EL (cell line): ENCODE measurements at places on chromosomes 12 and 14.

DNA sequence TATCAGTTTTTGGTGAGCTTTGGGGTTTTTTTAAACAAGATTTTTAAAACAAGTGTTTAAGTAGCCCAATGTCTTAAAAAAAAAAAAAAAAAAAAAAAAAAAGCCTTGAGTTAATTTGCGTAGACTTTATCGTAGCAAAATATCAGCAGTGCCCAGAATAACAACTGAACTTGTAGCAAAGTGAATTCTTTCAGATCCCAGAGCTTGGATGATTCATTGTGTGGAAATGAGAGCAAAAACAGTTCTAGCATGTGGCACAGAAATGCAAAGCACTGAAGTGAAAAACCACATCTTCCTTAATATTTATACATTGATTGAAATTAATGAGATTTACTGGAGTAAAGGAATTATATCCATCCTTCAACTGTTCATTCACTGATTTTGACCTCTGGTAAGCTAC, 258.1 kb downstream of the EGLN3 start:
- DNase-seq = peak; percentile 86

- no peak for DNase-seq
Observed at GRCh38 chr12:8499616-8500015, 13.7 kb upstream of the CLEC4D start.

GRCh38 chr12:120075034-120075616, 41.4 kb downstream of the RAB35 start:
- no peak for DNase-seq

DNA sequence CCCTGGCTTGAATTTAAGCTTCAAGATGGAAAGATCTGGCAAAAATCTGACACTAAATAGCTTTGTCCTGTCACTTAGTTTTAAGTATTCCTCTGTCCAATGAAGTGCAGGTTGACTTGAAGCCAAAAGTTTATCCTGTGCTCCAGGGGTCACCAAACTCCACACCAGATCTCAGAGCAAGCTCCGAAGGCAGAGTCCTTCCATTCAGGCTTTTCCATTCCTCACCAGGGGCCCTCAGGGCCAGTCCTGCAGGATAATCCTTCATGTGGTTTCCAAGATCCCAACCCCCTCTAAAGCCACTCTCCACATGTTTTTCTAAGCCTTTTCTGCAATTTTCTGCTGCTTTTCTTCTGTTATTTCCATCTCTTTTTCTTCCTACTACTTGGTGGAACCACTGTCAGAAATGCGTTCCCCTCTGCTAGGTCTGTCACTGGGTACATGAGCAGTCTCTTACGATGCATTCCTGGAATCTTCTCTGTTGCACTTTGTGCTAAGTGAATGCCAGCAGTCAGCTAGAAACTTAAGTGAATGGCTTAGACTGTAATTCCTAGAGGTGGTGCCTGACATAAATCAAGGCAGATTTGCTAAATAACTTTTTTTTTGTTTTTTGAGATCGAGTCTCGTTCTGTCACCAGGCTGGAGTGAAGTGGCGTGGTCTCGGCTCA, 251.4 kb downstream of the MSRB3 start:
- DNase-seq = no peak

GRCh38 chr14:92503756-92504491, 9.7 kb upstream of the RIN3 start:
- DNase-seq = peak; percentile 95

- no peak for DNase-seq
Observed at GRCh38 chr14:24843494-24843893, 206.5 kb downstream of the STXBP6 start.

DNA sequence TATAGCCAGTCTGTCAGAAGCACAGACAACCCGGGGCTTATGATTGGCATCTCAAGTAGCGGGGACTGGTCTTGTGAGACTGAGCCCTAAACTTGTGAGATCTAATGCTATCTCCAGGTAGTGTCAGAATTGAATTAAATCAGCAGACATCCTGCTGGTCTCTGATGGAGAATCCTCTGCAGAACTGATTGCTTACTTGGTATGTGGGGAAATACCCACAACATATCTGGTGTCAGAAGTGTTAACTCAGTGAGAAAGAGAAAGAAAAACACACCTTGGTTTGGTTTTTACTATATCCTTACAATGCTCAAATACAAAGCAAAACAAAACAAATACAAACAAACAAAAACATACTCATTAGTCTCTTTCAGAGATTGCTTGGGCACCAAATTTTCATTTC, 10.0 kb downstream of the SEL1L start:
- DNase-seq = no peak

DNA sequence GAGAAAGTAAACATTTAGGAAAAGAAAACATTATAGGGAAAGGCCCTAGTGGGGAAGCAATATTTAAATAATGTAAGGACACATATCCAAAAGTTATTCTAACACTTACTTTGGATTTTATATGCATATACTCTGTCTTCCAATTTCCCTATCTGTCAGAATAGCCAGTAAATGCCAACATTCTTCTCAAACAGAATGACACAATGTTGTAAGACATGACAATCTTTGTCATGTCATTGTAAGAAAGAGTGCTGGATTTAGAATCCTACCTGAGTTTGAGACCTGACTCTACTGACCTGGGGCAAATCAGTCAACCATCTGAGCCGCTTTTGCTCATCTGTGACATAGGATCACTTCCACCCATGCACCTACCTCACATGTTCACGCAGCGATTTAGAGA, 198.3 kb downstream of the PHLDA1 start:
- no peak for DNase-seq

- no peak for DNase-seq
Observed at GRCh38 chr12:94282675-94283074, 134.3 kb downstream of the PLXNC1 start.
